ENCODE measurements at places on chromosomes 12 and 14.

- no peak for DNase-seq
These were observed 17.4 kb downstream of the FZD10 start for GRCh38 chr12:130179621-130180020.

- DNase-seq, result no peak
These were observed 6.7 kb downstream of the TRMT5 start for GRCh38 chr14:60974090-60974651.

DNA sequence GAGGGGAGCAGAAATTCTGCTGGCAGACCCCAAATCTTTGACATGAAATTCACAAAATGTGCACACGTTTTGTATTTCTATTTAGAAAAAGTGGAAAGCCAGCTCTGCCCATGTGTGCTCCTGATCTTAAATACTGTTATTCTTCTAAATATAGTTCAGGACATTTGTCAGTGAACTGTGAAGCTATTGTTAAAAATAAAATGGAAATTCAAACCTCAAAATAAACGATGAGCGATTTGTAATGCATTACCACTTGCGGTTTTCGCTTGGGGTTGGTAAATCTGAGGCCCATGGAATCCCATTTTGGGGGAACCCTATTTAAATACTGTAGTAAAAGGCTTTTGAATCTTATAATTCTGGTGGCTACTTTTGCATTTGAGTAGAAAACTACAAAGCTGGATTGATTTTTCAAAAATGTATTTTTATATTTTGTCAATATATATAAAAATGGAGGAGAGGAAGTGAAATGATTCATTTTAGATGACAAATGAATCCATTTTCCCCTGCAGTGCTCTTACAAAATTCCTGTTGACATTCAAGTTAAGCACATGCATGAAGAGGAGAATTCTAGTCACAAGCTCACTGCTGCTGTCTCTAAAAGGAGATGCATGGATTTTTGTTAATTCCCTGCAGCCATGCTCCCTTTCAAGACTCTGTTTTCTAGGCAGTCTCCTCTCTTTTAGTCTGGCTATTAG is 47.1 kb downstream of the FLRT2 start:
- DNase-seq, result no peak

DNA sequence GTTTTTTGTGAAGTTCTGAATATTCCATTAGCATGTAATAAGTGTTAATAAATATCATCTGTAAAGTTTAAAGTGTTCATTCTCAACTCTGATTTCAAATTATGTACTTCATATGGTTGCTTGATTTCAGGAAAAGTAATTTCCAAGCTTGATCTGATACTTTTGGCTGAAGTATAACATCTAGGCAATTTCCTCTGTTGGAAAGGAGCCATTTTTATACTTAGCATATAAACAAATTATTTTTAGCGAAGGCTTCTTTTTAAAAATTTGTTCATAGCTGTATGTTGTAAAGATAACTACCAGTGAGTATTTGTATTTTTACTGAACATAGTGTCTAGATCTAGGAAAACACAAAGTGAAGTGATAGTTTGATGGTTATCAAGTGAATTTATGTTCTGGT is 153.4 kb upstream of the TMTC2 start:
- no peak for DNase-seq

GRCh38 chr12:1838205-1838993 is 18.0 kb downstream of the LRTM2 start:
- no peak for DNase-seq
